ENCODE measurements at places on chromosomes 16 and 17.

DNA sequence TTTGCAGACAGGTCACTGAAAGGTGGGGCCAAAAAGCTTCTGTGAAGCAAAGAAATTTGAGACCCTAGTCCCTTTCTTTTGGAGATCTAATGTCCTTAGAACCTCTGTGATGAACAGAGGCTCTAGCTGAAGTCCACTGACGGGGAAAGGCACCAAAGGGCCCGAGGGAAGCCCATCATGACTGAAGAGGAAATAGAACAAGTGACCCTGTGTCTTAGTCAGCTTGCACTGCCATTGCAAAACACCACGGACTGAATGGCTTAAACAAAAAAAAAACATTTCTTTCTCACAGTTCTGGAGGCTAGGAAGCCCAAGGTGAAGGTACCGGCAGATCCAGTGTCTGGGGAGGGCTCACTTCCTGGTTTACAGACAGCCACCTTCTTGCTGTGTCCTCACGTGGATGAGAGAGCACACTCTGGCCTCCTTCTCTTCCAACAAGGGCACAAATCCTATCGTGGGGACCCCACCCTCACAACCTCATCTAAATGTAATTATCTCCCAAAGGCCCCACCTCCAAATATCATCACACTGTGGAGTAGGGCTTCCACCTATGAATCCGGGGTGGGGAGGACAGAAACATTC is 24.3 kb upstream of the ASGR2 start:
- no peak overlapping the region for H3K27ac ChIP-seq
- no peaks in the 10 kb centered on the region for H3K36me3 ChIP-seq
- no peaks in the 10 kb centered on the region for H3K4me1 ChIP-seq
- H3K27me3 ChIP-seq = peaks cover 34% of the 10 kb centered on the region
- no peak overlapping the region for H3K4me3 ChIP-seq

- peak overlapping the region; percentile 88 for H3K4me3 ChIP-seq
- no peaks in the 10 kb centered on the region for H3K27me3 ChIP-seq
- H3K4me1 ChIP-seq = peaks cover 17% of the 10 kb centered on the region
- peak overlapping the region; percentile 98 for H3K27ac ChIP-seq
- H3K36me3 ChIP-seq = 0 out of 2 replicates have a peak, but pooled peaks cover 4% of the 10 kb centered on the region
- peak; percentile 96 for DNase-seq
Observed at GRCh38 chr17:62626719-62627218, 701 bp upstream of the MRC2 start.

GRCh38 chr17:77167472-77168306 is 26.9 kb downstream of the SEC14L1 start:
- H3K27ac ChIP-seq = no peak overlapping the region
- no peaks in the 10 kb centered on the region for H3K4me1 ChIP-seq
- peaks cover 13% of the 10 kb centered on the region for H3K36me3 ChIP-seq
- no peak overlapping the region for H3K4me3 ChIP-seq
- no peaks in the 10 kb centered on the region for H3K27me3 ChIP-seq

DNA sequence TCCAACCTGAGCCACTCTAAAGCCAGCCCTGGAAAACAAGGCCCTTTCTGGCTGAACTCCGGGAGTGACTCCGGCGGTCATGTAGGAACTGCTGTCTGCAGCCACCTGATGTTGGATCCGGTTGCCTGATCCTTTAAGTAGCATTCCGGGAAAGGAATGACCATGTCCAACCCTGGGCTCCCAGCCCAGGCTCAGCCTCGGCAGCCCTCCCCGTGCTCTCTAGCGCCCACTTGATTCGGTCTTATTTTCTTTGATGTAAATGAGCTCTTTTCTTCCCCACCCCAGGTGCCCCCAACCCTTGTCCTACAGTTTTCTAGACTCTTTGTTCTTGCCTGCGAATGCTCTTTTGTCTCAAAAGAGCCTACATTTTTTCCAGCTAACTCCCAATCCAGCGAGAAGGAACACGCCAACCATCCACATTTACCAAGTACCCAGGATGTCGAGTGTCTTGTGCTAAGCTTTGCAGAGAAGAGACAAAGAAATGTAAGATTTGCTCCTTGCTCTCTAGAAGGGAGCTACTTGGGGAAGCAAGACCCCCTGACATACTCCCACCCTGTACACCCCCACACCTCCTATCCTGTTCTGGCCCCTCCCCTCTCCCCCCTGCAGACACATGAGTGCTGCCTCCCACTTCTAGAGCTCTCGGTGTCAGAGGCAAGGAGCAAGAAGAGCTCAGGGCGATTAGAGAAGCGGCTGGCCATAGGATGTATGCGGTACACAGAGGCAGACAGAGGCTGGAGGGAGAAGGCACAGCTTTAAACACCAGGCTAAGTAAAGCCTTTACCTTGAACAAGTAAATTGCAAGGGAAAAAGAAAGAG is 53.8 kb downstream of the COG7 start:
- H3K27ac ChIP-seq = no peak overlapping the region
- no peak overlapping the region for H3K4me3 ChIP-seq
- no peaks in the 10 kb centered on the region for H3K4me1 ChIP-seq
- H3K36me3 ChIP-seq = peaks cover 23% of the 10 kb centered on the region
- no peak for DNase-seq

GRCh38 chr17:55144518-55144917 is 120.2 kb upstream of the HLF start:
- no peaks in the 10 kb centered on the region for H3K36me3 ChIP-seq
- no peaks in the 10 kb centered on the region for H3K4me1 ChIP-seq
- no peak for DNase-seq

GRCh38 chr16:57000271-57001025 is 11.1 kb downstream of the NLRC5 start:
- DNase-seq = peak; percentile 97
- peaks cover 24% of the 10 kb centered on the region for H3K4me1 ChIP-seq
- H3K27ac ChIP-seq = peak overlapping the region; percentile 99
- H3K27me3 ChIP-seq = no peaks in the 10 kb centered on the region
- H3K4me3 ChIP-seq = no peak overlapping the region
- H3K36me3 ChIP-seq = no peaks in the 10 kb centered on the region

- H3K27ac ChIP-seq = no peak overlapping the region
- no peaks in the 10 kb centered on the region for H3K27me3 ChIP-seq
- no peaks in the 10 kb centered on the region for H3K4me1 ChIP-seq
- H3K4me3 ChIP-seq = no peak overlapping the region
- no peaks in the 10 kb centered on the region for H3K36me3 ChIP-seq
- no peak for DNase-seq
Observed at GRCh38 chr16:46583036-46583435, 38.1 kb downstream of the SHCBP1 start.

DNA sequence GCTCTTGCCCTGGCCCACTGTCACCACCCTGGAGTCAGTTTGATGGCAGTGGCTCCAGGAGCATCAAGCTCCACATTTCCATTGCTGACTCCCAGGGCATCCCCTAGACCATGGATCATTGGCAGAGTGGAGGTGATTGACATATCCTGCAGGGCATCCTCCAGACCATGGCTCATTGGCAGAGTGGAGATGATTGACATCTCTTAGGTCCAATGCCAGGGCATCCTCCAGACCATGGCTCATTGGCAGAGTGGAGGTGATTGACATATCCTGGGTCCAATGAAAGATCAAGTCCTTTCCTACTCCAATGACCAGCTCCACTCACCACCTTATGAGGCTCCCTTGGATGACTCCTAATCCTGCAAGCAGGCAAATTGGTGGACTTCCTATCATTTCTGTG is 174.3 kb upstream of the NLRP1 start:
- peaks cover 1% of the 10 kb centered on the region for H3K27me3 ChIP-seq
- no peak for DNase-seq
- H3K36me3 ChIP-seq = no peaks in the 10 kb centered on the region
- no peak overlapping the region for H3K27ac ChIP-seq
- H3K4me1 ChIP-seq = no peaks in the 10 kb centered on the region

DNA sequence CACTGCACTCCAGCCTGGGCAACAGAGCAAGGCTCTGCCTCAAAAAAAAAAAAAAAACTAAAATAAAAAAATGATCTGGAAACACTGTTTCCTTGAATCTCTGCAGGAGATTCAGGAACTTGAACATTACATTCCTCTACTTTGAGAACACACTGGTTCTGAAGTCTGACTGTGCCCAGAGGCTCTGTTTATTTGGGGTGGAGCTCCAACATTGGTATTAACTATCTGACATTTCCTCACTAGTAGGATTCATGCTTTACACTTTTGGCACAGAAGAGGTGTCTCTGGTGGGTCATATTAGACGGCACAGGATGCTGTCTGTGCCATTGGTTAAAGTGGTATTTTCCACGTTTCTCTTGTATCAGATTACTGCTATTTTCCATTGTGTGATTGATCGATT is 10.4 kb downstream of the SULT1A2 start:
- DNase-seq = no peak
- H3K4me3 ChIP-seq = no peak overlapping the region
- H3K27me3 ChIP-seq = no peaks in the 10 kb centered on the region
- H3K4me1 ChIP-seq = no peaks in the 10 kb centered on the region
- H3K36me3 ChIP-seq = no peaks in the 10 kb centered on the region

GRCh38 chr16:67036323-67036741 is 7.4 kb downstream of the CBFB start:
- H3K36me3 ChIP-seq = peaks cover 19% of the 10 kb centered on the region
- H3K4me1 ChIP-seq = peaks cover 38% of the 10 kb centered on the region
- no peak for DNase-seq
- no peak overlapping the region for H3K4me3 ChIP-seq
- H3K27me3 ChIP-seq = no peaks in the 10 kb centered on the region

GRCh38 chr16:14098081-14098480 is 27.0 kb downstream of the MRTFB start:
- peak; percentile 21 for DNase-seq
- H3K36me3 ChIP-seq = no peaks in the 10 kb centered on the region
- H3K27me3 ChIP-seq = no peaks in the 10 kb centered on the region

- peak overlapping the region; percentile 84 for H3K27ac ChIP-seq
- peaks cover 39% of the 10 kb centered on the region for H3K4me1 ChIP-seq
- DNase-seq = peak; percentile 93
- H3K36me3 ChIP-seq = no peaks in the 10 kb centered on the region
- no peaks in the 10 kb centered on the region for H3K27me3 ChIP-seq
Observed at GRCh38 chr16:81493755-81494433, 49.3 kb downstream of the CMIP start.

DNA sequence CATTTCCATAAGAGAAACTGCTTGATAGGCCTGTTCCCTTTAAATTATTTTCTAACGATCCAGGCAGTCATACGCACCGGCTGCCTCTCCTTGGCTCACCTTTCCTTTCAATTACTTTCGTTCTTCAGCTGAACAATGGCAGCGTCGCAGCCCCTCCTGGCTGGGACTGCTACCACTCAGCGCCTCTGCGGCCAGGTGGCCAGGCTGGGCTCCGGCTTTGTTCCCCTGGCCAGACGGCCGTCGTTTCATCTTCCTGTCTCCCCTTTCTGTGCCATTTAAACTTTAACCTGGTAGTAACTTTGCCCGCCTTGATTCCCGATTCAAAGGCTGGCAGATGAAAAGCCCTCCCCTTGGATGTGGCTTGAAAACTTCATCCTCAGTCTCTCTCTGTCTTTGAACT is 79.0 kb downstream of the C16orf78 start:
- no peak for DNase-seq
- no peak overlapping the region for H3K27ac ChIP-seq
- 0 out of 2 replicates have a peak, but pooled peaks cover 5% of the 10 kb centered on the region for H3K27me3 ChIP-seq

- peak; percentile 15 for DNase-seq
- no peaks in the 10 kb centered on the region for H3K27me3 ChIP-seq
- H3K36me3 ChIP-seq = no peaks in the 10 kb centered on the region
- no peak overlapping the region for H3K27ac ChIP-seq
- no peak overlapping the region for H3K4me3 ChIP-seq
Observed at GRCh38 chr17:74842146-74842598, 17.5 kb downstream of the GRIN2C start.

DNA sequence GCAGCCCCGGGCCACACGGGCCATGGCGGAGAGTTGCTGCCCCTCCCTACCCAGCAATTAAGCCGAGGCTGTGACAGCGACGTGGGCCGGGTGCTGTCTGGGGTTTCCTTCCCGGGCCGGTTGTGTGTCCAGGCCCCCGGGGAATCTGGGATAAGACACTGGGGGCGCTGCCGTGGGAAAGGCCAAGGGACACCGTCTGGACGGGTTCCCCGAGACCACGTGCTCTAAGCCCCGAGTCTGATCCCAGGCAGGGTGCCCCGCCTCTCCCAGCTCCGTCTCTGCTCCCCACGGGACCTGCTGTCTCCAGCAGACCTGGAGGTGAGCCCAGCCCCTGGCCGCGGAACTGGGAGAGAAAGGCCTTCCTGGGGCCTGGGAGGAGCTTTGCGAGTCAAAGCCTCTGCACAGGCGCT is 92.2 kb downstream of the IRX3 start:
- peak overlapping the region; percentile 62 for H3K4me3 ChIP-seq
- peak overlapping the region; percentile 31 for H3K27ac ChIP-seq
- H3K36me3 ChIP-seq = no peaks in the 10 kb centered on the region
- DNase-seq = peak; percentile 35
- H3K27me3 ChIP-seq = peaks cover 12% of the 10 kb centered on the region
- no peaks in the 10 kb centered on the region for H3K4me1 ChIP-seq

- H3K4me1 ChIP-seq = no peaks in the 10 kb centered on the region
- H3K27ac ChIP-seq = no peak overlapping the region
- no peaks in the 10 kb centered on the region for H3K27me3 ChIP-seq
Observed at GRCh38 chr16:505479-506245, 21.9 kb upstream of the CAPN15 start.
